ENCODE measurements at places on chromosomes 3 and 15. TPM values are rescaled to one million over a fixed set of nuclear protein-coding genes. Genes with fewer than 3 reads are reported as not detected.

DNA sequence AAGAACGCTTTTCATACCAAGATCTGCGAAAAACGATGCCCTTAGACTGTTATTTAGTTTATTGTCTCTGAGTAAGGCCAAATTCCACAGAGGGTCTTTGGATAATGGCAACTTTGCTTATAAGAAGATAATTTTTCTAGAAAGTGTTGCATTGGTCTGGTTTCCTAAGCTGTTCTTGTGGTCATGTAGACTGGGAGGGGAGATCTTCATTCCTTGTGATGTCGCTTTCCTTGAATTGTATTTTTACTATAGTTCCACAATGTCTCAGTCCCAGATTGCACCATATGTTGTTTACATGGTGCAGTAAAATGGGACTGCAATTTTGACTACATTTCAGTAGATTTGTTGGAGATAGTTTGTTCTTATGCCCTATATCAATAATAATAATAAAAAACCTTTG is 28.8 kb upstream of the ST3GAL6 start:
- DNase-seq = no peak

DNA sequence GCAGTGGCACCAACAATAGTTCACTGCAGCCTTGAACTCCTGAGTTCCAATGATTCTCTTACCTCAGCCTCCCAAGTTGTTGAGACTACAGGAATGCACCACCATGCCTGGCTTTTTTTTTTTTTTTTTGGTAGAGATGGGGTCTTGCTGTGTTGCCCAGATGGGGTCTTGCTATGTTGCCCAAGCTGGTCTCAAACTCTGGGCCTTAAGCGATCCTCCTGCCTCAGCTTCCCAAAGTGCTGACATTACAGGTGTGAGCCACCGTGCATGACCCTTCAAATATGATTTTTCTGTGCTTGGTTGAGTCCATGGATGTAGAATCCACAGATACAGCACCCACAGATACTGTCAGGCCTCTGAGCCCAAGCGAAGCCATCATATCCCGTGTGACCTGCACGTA is 30.2 kb upstream of the IDH2 start:
- no peak for DNase-seq

DNA sequence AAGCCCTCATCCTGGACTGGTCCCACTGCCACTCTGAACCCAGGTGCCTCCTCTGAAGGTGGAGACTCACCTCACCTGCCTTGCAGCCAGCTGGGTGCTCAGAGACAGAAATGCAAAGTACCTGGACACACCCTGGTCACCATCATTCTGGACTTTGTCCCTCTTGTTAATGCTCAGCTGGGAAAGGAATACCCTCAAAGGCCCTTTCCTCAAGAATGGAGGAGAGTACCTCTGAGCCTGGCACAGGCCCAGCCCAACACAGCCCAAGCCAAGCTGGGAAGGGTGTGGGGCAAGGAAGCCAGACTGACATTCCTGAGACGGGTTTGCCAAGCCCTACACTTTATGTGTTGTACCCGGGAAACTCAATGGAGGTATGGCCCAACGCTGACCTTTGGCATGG is 983 bp upstream of the ALAS1 start:
- no peak for DNase-seq

- no peak for DNase-seq
Observed at GRCh38 chr3:161221806-161222600, 892 bp downstream of the NMD3 start.

DNA sequence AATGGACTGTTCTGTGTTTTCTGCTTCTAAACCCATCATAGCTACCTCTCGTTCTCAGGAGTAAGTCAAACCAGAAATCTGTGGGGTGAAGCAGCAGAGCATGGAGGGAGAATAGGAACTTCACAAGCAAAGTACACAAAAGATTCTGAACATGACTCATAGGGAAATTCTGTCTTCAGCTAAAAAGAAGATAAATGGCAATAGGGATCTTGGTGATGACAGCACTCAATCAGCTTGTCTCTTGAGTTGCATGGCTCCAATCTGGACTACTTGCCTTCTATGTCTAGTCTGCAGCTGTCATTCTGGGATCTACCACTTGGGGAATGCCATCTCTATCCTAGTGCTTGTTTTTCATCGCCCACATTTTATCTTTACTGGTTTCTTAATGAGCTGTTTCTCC is 13.5 kb upstream of the GRAMD1C start:
- no peak for DNase-seq

The USP50 gene
- not detected for total RNA-seq

The OR5K2 gene
- total RNA-seq = not detected

DNA sequence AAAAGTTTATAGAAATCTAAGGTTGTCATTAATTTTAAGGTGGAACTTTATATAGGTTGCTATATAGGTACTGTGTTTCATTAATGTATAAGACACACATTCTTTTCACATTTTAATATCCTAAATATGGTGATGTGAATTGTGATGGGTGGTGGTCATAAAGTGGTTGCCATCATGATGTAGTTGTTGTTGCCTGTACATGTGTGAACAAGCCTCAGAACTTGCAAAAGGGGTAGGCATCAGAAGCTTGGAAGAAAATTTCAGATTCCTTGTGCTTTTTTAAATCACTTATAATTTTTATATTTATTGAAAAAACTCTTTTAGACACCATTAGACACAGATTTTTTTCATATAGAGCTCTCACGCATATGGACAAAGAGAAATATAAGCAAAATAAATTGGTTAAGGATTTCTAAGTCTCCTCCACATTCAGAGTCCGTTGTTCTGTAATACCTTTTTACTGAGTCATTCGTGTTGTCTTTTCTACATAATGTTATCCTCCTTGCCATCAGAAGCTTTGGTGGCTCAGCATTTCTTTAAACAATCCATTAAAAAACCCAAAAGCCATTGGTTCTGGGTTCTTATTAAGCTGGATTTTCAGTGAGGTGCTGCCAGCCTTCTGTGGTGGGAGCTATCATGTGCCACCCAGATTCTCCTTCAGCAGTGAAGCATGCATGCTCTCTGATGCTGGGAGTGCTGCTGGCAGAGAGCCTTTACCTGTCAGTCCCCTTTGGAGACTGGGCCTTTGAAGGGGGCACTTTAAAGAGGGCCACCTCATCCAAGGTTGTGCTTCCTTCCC is 140.4 kb upstream of the GALNT15 start:
- no peak for DNase-seq

- peak; percentile 81 for DNase-seq
Observed at GRCh38 chr15:40340740-40341400, at the start of gene CCDC9B. CCDC9B (minus strand) TSS chr15:40340939; CDS start chr15:40340819, 120 bp downstream.

GRCh38 chr3:169104972-169105371 is 558.5 kb downstream of the MECOM start:
- DNase-seq = no peak

- DNase-seq = peak; percentile 41
Observed at GRCh38 chr3:66195347-66195783, 25.4 kb upstream of the SLC25A26 start.

- no peak for DNase-seq
Observed at GRCh38 chr3:189393598-189393997, 221.8 kb downstream of the TPRG1 start.

GRCh38 chr3:182482705-182483104 is 310.6 kb upstream of the ATP11B start:
- no peak for DNase-seq

- no peak for DNase-seq
Observed at GRCh38 chr3:136852180-136852579, 9.8 kb upstream of the NCK1 start.

DNA sequence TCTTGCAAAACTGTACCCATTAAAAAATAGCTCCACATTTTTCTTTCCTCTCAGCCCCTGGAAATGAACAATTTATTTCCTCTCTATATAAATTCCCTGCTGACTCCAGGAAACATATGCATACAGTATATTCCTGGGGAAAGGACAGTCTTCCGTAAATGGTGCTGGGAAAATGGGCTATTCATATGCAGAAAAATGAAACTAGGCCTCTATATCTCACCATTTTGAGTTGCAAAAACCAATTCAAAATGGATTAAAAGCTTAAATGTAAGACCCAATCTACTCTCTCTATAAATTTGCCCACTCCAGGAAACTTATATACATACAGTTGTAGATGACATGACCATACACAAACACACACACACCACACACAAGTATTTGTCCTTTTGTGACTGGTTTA is 85.9 kb upstream of the GPR149 start:
- no peak for DNase-seq

- DNase-seq = no peak
Observed at GRCh38 chr15:67184208-67184925, 70.1 kb downstream of the AAGAB start.

- DNase-seq = no peak
Observed at GRCh38 chr3:194386648-194387047, 12.4 kb downstream of the GP5 start.

The GOLGA8Q gene
- total RNA-seq = not detected

DNA sequence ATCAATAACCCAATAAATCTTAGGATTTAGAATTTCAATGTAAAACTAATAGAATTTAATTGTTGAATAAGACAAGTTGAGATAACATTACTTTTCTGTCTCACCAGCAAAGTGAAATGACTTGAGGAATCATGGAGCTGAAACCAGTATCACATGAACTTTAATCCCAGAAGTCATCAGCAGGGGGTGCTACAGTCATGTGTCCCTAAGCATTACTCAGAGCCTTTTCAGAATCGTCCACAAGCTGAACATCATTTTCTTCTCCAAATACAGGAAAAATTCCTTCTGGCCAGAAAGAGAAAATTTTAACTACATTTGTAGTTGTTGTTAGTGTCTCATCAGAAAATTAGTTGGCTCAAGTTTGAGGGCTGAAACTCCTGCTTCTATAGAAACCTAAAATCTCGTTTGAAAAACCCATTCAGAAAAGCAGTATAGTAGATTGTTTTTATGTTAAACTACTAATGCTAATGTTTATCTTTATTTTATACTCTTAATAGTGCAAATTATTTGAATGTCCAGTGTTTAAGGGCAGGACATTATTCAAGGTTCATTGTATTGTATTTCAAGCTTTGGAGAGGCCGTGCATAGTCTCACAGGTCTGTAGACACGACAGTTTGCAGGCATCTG is 384.1 kb downstream of the PLOD2 start:
- no peak for DNase-seq

The TTC23 gene
- 21.6 TPM for total RNA-seq

DNA sequence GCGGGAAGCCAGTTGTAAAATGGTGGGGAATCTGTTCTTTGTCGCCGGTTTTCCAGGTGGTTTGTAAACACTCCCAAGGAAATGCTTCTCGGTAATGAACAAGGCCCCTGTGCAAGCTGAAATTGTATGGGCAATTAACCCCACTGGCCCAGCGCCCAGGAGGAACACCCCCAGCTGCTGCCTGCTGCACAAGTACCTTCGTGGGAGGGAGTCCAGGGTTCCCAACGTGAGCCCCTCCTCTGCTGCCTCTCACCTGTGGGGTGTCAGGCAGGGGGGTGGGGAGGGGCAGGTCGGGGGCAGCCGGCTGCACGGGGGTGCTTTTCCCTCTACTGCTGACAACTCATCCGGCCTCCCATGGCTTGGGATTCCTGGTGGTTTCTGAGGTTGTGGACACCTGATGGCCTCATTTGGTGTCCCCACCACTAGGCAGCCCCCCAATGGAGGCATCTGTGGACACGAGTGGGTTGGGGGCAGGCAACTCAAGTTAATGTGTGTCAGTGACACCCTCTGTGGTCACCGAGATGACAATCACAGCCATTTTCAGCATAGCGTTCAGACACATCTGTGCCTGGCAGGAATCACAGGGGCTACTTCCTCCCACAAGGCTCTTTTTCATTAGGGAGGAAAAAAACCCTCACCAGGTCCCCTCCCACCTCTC is 35.6 kb upstream of the PRR23E start:
- DNase-seq = no peak

- no peak for DNase-seq
Observed at GRCh38 chr15:51647128-51647562, 24.6 kb upstream of the DMXL2 start.

DNA sequence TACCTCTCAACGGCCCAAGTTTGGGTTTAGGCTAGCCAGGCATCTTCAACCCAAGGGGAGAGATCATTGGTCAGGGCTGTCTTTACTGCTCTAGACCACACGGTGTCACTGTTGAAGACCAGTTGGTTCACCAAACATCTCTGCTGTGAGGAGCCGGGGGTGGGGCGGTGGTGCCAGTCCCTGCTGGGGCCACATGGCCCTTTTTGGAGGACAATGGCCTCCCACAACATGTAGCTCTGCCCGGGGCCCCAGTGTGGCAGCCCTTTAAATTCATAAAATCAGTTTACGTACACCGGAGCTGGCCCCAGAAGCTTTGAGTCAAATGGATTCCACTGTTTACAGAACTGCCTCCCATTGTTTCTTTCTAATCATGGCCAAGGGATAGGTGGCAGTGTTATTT is 19.1 kb upstream of the TM4SF18 start:
- DNase-seq = peak; percentile 49

The LRIG1 gene
- total RNA-seq = not detected

DNA sequence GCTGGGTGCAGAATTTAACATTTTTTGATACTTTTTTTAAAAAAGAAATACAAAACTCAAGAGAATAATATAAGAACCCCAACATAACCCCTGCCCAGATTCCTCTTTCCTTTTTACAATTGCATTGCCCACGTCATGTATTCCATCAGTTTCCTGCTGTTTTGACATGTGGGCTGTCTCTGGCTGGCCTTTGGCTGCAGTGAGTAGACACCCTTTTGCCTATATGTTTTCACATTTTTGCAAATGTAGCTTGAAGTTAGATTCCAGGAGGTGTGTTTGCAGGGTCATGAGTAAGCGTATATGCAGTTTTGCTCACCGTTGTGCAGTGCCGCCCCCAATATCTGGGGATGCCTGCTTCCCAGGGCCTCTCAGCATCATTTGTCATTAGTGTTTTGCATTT is 28.0 kb upstream of the ATP10A start:
- no peak for DNase-seq

DNA sequence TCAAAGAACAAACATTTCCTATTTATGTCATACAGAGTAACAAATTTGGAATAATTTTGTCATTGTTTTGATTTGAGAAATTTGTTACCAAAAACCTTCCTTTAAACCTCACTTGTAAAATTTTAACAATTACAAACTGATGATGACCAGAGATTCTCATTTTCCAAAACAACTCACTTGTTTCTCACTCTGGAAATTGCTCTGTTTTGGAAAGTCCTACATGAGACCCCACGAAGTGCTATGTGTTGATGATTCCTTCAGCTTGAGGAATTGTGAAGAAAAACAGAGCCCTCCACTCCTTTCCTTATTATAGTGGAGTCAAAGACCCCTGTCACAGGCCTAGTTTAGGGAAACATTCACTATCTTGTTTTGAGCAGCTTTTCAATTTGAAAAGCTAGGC is 157.6 kb upstream of the RASGRP1 start:
- no peak for DNase-seq

GRCh38 chr3:57434041-57434440 is 110.1 kb downstream of the DNAH12 start:
- DNase-seq = peak; percentile 6

The PAK2 gene
- 78.6 TPM for total RNA-seq

All from PC-9 (cell line).